ENCODE measurements at places on chromosomes 7 and 10.

DNA sequence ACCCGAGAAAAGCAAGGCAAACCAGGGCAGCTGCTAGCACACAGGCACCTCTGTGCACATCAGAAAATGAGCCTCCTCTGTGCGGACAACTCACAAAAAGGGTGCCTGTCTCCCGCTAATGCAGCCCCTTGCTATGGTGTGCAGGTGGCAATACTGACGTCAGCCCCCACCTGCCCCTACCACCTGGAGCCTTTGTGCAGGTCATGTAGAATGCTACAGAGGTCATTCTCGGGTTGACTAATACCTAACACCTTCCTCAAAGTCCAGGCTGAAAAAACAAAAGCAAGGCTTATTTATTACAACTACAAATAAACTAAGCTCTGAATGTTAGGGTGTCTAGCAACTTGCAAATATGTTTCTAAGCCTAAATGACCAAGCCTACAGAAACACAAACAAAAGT, 13.9 kb downstream of the PIP4K2A start:
- no peak for DNase-seq

- DNase-seq, result no peak
Observed at GRCh38 chr10:29039677-29040189, 249.1 kb upstream of the LYZL1 start.

- no peak for DNase-seq
Observed at GRCh38 chr7:21771906-21772610, 173.6 kb downstream of the CDCA7L start.

DNA sequence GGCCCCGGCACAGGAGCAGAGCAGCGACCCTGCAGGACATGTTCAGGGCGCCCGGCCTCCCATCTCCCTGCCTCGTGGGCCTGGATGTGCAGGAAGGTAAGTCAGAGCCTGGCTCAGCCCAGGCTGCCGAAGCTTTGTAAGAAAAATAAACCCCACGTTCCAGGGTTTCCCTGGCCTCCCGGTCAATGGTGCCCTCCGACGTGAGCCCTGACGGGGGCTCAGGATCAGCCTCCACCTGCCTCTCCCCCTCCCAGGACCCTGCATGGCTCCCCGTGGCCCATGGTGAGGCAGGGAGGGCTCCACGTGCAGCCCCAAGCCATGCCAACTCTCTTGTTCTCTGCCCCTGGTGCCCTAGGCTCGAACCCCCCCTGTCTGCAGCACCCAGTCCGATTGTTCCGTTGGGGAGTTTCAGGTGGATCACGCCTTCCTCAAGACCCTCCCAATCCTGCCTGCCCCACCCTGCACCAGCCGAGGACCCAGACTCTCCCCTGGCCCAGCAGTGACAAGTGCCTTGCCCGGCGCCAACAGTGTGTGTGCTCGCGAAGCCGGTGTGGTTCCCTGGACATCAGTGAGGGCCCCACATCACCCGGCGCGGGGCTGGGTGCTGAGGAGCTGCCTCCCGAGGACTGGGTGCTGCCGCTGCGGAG, 73.2 kb downstream of the PDGFA start:
- no peak for DNase-seq

DNA sequence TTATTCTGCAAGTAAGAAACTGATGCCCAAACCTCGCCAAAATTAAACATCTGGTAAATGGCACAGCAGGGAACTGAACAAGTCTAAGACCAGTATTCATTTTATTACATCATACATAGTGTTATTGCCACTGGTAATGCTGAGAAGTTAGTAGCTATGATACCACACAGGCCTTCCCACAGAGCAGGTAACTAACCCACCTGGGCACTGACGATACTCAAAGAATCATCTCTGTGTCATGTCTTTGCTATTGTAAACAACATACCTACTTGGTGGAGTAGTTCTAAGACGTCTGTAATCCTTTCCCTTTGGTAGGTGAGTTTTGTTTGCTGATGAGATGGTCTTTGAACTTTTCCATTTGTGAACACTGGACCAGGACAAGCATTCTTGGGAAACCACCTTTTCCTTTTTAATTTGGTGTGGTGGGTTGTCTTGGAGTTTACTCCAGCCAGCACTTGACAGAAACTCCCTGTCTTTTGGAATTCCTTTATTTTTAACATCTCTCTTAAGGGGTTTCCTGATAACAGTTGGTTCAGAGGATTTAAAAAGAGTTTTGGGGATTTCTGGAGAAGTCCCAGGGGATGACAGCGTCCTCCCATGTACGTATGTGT, 40.9 kb downstream of the PDSS1 start:
- DNase-seq, result no peak

DNA sequence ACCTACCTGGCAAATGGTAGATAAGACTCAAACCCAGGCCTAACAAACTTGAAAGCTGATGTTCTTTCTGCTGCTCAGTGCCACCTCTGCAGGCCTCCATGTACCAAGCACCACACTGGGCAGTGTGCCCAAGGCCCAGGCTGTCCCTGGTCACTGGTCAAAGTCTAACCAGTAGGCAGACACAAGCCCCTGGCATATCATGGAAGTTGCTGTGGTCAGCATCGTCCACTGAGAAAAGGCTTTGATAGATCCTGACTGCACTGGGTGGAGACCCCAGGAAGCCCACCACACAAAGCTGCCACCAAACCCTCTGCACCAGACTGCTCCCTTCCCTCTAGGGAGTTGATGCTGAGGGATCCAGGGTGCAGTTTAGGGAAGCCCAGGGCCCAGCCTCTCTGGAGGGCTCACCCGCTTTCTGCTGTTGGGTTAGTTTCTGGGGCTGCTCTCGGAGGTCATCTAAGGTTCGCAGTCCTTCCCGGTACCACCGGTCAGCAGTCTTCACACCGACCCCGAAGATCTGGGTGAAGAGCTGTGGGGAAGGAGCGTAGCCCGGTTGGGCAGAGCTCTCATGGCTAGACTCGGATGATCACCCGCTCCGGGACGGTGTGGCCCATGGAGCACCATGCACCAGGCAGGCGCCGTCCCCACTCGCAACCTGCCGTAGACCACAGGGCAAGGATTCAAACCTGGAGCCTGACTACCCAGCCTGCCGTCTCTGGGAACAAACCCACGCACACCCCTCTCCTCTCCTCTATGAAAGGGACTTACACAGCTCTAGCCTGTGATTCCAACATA, 6.0 kb downstream of the POLM start:
- no peak for DNase-seq

DNA sequence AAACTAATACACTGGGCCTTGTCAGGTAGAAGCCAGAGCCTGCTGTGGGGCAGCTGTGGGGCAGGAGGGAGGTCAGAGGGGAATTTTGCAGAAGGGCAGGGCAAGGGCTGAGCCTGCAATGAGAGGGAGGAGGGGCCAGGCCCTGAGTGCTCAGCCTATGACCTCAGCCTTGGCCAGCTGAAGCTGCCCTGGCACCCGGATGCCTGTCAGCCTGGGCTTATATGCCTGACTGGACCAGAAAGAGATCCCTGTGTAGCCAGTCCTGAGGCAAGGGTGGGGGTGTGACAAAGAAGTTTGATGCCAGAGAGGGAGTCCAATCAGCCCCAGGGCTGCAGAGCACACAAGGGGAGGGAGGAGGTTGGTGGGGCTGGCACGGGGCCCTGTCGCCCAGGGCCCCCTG, 22.3 kb upstream of the PRRT4 start:
- DNase-seq, result no peak

GRCh38 chr10:30645340-30645827, 15.8 kb upstream of the LYZL2 start:
- no peak for DNase-seq

- no peak for DNase-seq
Observed at GRCh38 chr10:123249894-123250293, 95.7 kb downstream of the BUB3 start.

- no peak for DNase-seq
Observed at GRCh38 chr7:111560773-111561653, 1.3 kb downstream of the IMMP2L start.

DNA sequence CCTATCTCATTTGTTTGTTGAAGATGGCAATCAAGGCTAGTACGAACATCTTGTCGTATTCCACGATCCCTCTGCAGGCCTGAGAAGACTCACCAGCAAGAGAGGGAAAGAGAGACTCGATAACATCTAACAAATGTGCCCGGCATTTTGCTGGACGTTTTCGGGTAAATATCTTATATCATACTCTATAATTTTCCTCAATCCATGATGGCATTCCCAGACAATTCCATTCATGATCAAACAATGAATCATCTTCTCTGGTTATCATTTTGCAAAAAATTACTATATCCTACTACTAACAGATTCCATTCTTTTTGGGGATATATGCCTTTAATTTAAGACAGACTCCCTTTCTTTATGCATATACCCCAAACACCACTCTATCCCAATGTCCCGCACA, 118.1 kb downstream of the TYW1B start:
- DNase-seq, result no peak

- no peak for DNase-seq
Observed at GRCh38 chr10:46317370-46317769, 30.6 kb downstream of the ANTXRL start.

DNA sequence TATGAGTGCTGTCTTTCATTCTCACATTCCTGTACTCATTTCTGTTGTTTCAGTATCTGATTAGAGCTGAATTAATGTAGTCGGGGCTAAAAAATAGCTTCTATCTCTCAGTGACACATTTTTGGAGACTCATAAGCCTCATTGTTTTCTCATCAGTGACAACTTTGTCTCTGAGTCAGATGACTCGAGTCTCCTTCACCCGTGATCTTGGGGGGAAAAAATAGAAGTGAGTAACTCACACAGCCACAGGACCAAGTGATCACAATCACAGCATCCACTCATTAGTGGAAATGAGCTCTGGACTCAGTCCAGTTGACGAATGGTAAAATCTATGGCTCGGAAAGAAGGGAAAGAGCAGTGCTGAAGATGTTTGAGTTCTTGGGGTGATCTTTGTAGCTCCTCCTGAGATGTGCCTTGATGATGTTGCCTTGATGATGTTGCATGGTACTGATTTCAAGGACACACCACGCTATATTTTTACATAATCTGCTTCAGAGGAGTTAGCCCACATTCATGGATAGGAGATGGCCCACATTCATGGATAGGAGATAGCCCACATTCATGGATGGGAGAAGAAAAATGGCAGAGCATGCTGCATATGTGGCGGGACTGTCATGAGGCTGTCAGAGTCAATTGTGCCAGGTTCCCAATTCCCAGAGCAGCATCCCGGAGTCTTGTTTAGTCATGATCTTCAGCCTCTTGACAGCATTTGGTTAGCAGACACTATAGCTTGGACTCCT, 214.7 kb downstream of the CELF2 start:
- DNase-seq, result no peak

GRCh38 chr7:21754963-21755362, 190.7 kb downstream of the CDCA7L start:
- DNase-seq, result no peak

All from activated T-helper 1 cell treated with anti-CD3 and anti-CD28 coated beads, Interleukin-2, amount 50 U/mL, for 16 hours (primary cell).